ENCODE measurements at places on chromosomes 12 and 14.

GRCh38 chr12:22729431-22729956, 104.5 kb downstream of the ETNK1 start:
- DNase-seq, result no peak

DNA sequence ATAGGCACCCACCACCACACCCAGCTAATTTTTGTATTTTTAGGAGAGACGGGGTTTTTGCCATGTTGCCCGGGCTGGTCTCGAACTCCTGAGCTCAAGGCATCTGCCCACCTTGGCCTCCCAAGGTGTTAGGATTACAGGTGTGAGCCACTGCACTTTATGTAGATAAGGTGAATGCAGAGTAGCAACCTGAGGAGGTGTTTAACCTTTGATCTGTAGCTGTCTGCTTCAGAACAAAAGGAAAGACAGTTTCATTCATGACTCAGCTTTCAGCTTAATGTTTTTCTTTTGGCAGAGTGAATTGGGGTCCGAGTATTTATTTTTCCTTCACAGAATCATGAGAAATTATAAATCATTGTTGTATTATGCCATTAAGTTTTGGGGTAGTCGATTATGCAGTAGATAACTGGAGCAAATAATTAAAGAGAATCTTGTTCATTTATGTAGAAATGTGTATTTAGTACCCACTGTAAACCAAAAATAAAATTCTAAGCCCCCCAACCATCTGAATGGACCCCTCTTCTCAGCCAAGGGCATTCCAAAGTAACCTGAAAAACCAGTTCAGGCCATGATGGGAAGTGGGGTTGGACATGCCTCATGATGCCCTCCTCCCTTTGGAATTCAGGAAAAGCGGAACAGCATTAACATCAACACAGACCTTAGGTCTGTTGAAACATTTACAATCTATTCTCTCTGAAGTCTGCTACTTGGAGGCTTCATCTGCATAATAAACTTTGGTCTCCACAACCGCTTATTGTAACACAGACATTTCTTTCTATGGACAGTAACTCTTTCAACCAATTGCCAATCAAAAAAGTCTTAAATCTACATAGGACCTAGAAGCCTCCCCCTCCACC, 10.7 kb upstream of the STX2 start:
- DNase-seq, result no peak

DNA sequence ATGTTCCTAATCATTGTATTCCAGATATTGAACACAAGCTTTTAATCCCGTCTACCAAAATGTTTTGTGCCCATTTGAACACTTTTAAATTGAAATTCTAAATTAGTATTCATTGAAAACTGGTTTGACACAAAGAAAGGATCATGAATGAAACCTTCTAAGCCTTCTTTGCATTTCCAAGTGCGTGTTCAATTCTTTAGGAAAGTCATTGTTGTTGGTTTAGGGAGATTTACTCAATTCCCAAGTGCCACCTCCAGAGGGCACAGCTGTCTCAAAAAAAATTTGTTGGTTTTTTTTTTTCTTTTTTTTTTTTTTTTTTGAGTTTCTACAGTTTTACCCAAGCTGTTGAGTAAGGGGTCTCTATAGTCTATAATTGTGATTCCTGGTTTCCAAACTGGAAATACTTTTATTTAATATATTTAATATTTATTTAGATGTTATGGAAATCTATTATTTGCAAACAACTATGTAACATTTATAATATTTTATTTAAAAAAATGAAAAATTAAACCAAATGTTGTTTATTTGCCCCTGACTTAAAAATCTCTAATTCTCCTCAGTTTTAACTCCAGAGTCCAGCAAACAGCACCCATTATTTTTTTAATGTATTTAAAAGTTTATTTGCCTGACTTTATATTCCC, 79.9 kb downstream of the NEDD1 start:
- DNase-seq, result peak; percentile 32

- DNase-seq, result no peak
Observed at GRCh38 chr12:47281667-47282171, 202.0 kb upstream of the AMIGO2 start.

DNA sequence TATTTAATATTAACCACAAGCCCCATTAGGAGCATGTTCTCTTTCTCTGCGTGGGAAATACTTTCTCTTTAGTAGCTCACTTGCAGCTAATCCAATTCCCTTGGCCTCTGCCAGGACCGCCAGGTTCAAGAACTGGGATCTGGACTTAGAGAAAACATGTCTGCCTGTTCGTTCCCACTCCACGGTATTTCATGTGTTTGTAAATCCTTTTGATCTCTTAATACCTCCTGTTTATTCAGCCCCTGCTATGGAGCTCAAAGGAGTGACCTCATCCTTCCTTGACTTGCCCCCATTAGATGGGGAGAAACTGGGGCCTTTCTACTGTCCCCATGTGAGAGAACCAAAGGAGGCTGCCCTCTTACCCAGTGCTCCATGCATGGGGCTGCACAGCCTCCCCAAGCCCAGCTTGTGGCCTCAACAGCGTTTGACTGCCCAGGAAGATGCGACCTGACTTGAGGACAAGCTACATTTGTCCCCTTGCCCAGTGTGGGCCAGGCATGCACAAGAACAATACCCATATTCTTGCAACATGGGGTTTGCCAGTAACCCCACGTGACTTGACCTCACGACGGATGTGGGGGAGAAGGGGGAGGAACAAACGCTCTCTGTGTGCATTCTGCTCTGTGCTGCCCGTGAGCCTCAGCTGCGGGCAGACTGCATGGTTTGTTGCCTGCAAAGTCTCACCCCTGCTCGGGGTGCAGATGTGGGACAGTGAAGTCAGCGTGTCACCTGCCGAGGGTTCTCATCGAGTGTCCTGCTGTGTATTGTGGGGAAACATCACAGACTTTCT, 30.3 kb downstream of the CD9 start:
- peak; percentile 99 for DNase-seq

DNA sequence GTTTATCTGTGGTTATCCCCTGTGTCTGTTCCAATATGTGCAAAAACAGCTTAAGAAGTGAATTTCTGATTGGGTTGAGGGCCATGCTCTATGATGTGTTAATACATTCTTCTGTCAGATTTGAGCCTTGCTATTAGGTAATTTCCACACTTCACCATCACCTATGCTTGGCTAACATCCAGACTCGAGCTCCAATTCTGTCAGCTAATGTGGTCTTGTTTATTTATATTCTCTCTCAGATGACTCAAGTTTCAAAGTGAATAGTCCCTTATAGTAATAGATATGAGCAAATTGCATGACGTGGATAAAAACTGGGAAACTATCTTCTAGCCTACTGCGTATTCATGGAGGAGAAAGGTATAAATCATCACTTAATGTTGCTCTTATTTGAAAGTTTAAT, 451.3 kb downstream of the SNAPC1 start:
- no peak for DNase-seq

DNA sequence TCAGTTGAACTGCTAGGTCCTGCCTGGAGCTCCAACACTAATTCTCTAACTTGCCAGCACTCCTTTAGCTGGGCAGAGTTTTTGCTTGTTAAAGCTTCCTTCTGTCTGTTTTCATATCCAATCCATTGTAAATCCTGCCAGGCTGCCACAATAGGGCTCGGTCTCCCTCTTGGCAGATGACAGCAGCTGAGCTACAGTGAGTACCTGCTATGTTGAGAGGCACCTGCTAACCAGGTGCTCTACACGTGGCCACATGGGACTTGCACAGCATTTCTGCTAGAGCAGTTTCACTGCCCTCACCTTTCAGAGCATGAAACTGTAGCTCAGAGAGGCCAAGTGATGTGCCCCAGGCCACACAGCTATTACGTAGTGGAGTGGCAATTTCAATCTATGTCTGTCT, 106.6 kb upstream of the NOS1 start:
- DNase-seq, result no peak
